Suppressor macrophage treated with lipopolysaccharide for 1 hour (primary cell): ENCODE measurements at places on chromosomes 16 and 17.

GRCh38 chr16:85626191-85626981 lies 13.3 kb downstream of the GSE1 start:
- DNase-seq = no peak

GRCh38 chr17:68101987-68102314 lies 66.4 kb downstream of the KPNA2 start:
- DNase-seq = no peak

- no peak for DNase-seq
Measured at GRCh38 chr17:17382971-17383370, 79.8 kb downstream of the NT5M start.

GRCh38 chr17:27817731-27818130 lies 17.4 kb upstream of the NOS2 start:
- DNase-seq = no peak

DNA sequence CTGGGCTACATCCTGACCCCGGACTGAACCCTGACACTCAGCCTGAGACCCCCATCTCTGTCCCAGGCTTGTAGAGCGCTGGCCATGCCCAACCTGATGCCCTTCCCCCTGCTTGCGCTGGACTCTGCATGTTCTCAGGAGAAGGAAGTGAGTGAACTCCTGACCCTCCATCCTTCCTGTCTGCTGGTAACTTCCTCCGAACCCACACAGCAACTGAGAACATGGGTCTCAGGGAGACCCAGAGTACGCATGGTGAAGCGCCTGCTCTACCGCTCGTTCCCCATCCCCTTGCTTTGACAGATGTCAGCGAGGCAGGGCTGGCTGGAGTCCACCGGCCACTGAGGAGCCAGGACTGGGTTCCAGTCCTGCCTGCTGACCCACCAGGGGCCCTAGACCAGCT lies 6.1 kb downstream of the CAMKK1 start:
- DNase-seq = peak; percentile 68
